HuH-7.5 (cell line): ENCODE measurements at places on chromosomes 12 and 14.

- DNase-seq = no peak
Measured at GRCh38 chr14:93302688-93303581, 29.9 kb downstream of the BTBD7 start.

DNA sequence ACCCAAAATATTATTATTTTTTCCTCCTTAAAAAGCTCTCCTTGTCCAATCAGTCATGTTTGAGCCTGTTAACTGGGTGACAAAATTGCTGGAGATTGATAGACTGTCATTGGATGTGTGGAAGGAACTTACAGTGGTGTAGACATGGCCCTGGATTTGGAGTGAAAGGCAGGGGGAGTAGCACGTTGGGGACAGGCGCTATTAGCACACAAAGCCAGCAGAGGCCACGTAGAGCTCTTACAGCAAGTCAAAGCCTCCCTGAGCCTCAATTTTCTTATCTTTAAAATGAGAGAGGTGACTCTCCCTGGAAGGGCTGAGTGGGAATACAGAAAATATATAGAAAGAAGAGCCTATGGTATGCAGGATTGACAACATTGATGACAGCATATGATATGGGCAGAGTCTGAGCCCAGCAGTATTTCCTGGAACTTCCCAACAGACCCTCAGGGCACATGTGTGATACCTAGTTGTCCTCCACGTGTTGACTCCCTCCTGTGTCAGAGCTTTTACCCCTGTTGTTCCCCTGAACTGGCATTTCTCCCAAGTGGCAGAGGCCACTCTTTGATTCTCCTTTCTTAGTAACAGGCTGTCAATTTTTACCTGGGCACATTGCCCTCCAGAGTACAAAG lies 504.9 kb downstream of the VRK1 start:
- DNase-seq = no peak

DNA sequence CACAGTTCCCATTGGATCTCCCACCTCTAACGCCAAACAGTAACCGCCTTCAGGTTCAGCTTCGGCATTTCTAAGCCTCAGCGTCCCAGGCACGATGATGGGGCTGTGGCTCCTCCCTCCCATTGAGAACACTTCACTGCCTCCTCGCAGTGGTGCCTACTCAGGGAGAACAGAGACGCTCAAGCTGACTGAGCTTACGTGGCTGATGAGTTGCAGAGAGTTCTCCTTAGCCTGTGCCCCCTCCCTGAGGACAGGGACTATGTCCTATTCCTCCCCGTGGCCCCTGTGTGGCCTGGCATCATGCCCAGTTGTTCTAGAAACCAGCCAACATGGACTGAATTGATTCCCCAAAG lies 87.0 kb downstream of the ITPK1 start:
- DNase-seq = no peak

GRCh38 chr12:51870504-51870903 lies 17.4 kb upstream of the ANKRD33 start:
- no peak for DNase-seq

DNA sequence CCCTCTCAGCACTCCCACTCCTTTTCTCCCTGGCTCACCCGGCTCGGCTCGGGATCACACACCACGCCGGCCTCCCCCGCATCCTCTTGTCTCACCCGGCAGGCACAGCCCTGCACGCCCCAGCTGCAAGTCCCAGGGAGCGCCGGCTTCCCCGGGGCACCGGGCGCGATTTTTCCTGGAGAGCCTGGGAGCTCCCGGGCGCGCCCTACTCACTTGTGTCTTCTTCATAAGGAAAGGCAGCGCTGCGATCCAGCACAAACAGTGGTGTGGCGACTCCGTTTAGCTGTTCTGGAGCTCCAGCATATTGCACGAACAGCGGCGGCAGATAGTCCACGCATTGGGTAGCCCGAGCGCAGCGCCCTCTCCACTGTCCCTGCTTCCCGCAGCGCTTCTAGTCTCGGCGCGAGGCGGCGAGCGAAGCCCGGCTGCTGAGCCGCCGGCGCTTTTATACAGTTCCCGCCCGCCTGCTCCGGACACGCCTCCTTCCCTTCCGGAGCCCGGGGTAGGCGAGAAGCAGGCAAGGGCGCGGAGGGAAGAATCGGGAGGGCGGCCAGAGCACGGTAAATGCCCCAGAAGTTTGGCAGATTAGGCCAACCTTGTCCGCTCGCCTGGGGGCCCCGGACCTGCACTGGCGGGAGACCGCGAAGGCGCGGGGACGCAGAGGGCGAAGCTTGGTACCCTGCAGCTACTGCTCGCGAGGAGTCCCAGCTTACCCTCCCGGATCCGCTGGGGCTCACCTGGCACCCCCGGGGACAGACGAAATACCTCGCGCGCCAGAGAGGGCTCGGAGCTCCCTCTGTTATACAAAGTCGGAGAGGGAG lies at the start of gene KITLG:
Gene KITLG, minus strand, starts transcription at position 421 of the 821 bp plus-strand sequence. Its CDS starts 193 bp downstream, at position 228.
- peak; percentile 81 for DNase-seq

DNA sequence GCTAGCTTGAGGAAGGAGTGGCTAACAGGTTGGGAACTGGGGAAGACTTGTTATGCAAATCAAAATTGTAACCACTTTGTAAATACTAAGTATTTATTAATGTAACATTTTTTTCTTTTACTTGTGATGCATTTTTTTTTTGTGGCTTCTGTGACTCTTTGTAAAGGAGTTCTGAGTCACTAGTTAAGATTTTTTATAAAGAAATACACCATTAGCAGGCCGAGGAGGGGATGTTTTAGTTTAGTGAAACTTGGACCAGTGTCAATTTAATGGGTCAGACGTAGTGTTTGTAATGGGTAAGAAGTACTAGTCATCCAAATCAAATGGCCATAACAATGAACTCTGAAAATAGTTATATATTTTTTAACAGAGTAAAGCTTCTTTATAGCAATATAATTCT lies 43.1 kb downstream of the AKAP6 start:
- DNase-seq = no peak

GRCh38 chr14:87966816-87967215 lies 26.2 kb downstream of the GALC start:
- DNase-seq = no peak

- DNase-seq = no peak
Measured at GRCh38 chr14:57785058-57785457, 80.8 kb downstream of the SLC35F4 start.

- no peak for DNase-seq
Measured at GRCh38 chr14:31966896-31967668, 110.0 kb upstream of the ARHGAP5 start.

DNA sequence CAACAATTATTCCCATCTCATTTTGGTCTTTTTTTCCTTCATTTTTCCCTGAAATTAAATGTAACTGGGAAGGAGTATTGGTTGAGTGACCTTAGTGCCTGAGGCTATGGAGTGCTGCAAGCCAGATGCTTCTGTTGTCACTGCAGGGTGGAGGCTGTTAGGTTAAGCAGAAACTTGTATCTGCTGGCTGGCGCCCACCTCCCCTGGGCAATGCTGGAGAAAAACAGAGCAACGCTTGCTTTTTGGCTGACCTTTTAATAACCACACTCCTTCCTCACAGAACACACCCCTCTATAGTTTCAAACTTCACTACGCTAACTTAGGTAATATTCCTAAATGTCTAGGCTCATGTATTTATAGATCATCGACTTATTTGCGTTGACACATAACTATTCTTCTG lies 583.5 kb upstream of the NOVA1 start:
- no peak for DNase-seq

- DNase-seq = no peak
Measured at GRCh38 chr14:65482757-65483438, 70.4 kb downstream of the FUT8 start.

- no peak for DNase-seq
Measured at GRCh38 chr12:4193821-4194220, 79.7 kb upstream of the CCND2 start.

DNA sequence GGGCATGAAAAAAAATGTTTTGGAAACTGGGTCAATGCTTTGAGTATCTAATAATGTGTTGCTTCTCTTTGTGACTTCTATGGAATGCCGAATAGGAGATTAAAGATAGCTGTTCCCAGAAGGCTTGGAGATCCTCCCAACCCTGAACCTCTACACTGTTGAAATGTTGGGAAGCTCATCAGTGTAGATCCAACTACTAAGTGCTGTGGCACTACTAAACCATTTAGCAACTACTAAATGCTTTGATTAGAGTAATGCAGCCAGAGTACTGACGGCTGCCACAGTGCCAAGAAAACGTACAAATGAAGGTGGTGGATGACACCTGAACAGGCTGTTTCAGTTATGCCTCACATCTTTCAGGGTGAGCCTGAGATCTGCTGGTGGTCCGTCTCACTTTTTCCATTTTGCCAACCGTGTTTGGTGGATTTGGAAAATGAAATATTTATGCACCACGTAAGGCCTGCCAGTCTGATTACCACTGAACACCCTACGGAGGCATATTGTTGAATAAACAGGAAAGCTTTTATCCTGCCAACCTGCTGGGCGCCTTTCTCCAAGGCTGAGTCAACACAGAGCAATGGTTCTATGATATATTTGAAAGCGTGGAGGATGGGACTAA lies 938.0 kb upstream of the FLRT2 start:
- no peak for DNase-seq

GRCh38 chr12:91387461-91388134 lies 205.0 kb upstream of the DCN start:
- no peak for DNase-seq

- DNase-seq = no peak
Measured at GRCh38 chr12:40248034-40248433, 23.2 kb downstream of the LRRK2 start.

- no peak for DNase-seq
Measured at GRCh38 chr12:93621986-93622385, 49.5 kb downstream of the SOCS2 start.

- no peak for DNase-seq
Measured at GRCh38 chr12:18982226-18982949, 147.1 kb upstream of the PLEKHA5 start.

DNA sequence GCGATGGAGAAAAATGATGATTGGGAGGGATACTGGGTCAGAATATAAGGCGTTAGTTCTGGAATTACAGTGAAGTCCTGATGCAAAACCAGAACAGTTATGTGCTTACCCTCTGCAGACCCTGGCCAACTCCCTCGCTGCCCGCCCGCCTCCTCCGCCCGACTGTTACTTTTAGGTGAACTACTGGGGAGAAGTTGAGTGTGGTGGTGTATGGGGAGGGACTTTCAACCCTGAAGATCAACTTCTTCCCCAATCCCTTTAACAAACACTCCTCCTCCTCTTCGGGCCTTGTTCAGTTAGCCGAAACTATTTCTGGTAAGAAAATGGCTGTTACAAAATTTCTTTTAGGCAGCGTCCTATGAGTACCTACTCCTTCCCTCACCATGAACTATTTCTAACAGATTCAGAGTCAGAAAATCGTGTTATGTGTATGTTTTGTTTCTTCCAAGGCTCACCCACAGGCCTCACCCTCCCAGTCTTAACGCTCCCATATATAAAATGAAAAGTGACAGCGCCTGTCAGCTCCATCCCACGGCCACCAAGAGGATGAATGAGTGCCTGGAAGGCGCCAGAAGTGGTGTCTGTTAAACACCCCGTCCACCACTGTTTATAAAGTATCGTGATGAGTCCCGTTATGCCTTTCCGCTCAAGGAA lies 1.3 kb downstream of the FBXO33 start:
- no peak for DNase-seq

DNA sequence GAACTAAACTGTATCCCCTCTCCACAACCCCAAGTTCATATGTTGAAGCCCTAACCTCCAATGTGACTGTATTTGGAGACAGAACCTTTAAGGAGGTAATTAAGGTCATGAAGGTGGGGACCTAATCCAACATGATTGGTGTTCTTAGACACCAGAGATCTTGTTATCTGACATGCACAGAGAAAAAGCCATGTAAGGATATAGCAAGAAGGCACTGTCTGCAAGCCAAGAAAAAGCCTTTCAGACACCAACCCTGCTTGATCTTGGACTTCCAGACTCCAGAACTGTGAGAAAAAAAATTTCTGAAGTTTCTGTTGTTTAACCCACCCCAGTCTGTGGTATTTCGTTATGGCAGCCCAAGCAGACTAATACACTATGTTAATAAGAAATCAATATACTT lies 62.2 kb upstream of the CFL2 start:
- no peak for DNase-seq

DNA sequence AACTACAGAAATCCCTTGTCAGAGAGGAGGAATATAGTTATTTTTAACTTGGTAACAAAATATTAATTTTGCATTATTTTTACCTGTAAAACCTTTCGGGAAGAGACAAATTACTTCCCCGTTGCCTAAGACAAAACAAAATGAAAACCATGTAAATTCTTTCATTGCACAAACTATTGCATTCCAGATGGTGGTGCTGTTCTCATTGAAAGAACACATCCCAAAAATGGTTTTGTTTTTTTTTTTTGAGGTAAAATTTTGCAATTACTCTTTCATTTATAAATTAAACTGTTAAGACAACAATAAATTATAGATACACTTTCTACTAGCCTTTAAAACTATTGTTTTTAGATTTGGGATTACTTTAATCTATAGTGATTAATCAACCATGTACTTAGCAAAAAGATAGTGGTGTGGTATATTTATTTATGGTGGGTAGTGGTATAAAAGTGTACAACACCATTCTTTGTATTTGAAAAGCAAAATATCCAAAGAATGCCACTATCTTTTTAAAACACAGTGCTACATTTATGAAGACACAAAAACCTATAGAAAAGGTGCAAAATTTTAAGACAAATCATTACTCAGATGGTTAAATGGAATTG lies 115.5 kb downstream of the SLC38A1 start:
- DNase-seq = no peak

GRCh38 chr12:125006365-125006764 lies 12.9 kb downstream of the BRI3BP start:
- DNase-seq = no peak

GRCh38 chr12:6830286-6830890 lies 2.2 kb downstream of the P3H3 start:
- DNase-seq = no peak

DNA sequence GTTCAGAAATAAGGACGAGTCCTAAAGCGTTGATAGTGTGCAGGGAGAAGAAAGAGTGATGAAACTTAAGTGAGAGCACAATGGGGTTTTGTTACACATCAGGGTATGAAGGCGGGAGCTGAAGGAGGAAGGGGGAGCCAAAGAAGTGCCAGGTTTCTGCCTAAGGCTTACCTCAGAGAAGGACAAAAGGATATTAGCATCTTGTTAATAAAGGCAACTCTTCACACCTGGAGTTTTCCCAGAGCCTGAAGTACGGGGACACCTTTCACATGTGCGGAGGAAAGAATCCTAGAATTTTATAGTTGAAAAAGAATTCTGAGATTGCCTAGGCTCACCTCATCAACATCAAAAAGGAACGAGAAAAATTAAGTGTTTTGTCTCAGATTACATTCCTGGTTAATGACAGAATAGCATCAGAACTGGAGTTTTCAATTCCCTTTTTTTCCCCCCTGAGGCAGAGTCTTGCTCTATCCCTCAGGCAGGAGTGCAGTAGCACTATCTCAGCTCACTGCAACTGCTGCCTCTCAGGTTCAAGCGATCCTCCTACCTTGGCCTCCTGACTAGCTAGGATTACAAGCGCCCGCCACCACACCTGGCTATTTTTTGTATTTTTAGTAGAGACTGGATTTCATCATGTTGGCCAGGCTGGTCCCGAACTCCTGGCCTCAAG lies 2.2 kb upstream of the SAV1 start:
- no peak for DNase-seq

GRCh38 chr14:77059276-77059915 lies 30.9 kb upstream of the IRF2BPL start:
- no peak for DNase-seq

- peak; percentile 73 for DNase-seq
Measured at GRCh38 chr12:53825246-53826081, 73.7 kb upstream of the CISTR start.
